Germinal center (tissue), 1 donor: ENCODE measurements at places on chromosomes 12 and 14.

DNA sequence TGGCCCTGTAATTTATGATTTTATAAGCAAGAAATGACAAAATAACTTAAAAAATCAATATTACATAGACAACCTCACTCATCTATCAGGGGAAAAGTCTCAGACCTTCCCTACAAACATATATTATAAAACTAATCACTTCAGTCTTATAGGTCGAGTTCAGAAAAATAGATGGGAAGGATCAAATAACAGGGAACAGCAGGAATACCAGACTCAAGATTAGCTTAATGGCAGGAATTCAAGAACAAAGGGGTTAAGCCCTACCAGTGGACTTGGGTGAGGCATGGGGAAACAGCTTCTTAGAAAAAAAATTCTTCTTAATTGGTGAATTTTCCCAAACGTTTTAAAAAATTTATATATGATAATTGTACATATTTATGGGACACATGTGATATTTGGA lies 51.6 kb upstream of the CRY1 start:
- no peak for DNase-seq

- DNase-seq = no peak
Measured at GRCh38 chr12:127962303-127962702, 304.7 kb upstream of the TMEM132C start.

DNA sequence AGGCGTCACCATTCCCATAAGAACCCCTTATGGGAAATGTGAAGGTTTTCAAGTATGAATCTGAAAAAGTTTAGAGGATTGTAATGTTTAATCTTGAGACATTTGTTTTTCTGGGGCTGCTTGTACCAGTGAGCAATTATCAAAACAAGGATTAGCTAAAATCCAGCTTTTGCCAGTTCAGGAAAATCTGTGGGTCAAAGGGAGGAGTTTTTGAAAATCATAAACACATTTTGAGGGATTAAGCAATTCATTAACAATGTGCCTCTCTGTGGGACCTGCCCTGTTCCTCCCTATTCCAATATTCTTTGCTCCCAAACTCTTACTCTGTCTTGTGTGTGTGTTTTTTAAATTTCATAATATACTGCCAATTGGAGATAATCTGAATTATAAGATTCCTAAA lies 11.7 kb upstream of the DAAM1 start:
- DNase-seq = no peak

GRCh38 chr12:48280572-48280971 lies 70.1 kb downstream of the ZNF641 start:
- no peak for DNase-seq

- no peak for DNase-seq
Measured at GRCh38 chr14:88682495-88683114, 110.1 kb downstream of the EML5 start.

GRCh38 chr14:73220061-73220460 lies 17.2 kb upstream of the PAPLN start:
- no peak for DNase-seq

- DNase-seq = no peak
Measured at GRCh38 chr14:93228550-93228949, 21.5 kb downstream of the UBR7 start.

DNA sequence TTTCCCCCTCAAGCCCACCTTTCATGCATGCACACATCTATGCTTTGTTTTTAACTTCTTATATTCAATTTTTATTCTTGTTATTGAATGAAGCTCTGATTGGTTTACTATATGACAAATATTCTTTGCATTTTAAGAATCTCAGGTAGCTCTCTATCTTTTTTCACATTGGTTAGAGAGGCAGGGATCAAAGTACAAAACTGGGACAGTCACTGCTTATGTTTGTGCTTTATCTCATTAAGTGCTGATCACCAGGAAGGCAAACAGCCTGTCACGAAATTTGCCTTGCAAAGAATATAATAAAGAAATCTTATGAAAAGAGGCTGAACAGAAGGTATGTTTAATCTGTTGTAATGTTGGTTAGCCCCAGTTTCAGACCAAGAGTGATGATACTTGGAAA lies 29.7 kb upstream of the INSM2 start:
- DNase-seq = no peak

GRCh38 chr14:50039734-50040400 lies 76.5 kb downstream of the VCPKMT start:
- no peak for DNase-seq

GRCh38 chr12:93183940-93184671 lies 193.6 kb upstream of the NUDT4 start:
- DNase-seq = peak; percentile 38

DNA sequence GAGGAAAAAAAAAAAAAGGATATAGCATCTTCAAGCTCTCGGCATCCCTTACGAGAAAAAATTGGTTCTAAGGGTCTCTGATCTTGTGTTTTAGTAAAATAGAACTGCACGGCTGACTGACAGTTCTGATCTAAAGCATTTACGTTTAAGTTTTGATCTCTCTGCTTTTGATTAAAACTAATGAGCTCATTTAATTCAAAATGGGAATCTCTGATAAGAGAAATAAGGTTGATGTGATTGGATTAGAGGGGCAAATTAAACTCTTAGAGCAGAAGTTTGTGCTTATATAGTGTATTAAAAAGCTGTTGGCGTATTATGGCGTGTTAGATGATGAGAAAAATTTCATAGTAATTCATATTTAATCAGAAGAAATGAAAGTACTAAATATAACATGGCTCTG lies 217.6 kb downstream of the EGLN3 start:
- no peak for DNase-seq

DNA sequence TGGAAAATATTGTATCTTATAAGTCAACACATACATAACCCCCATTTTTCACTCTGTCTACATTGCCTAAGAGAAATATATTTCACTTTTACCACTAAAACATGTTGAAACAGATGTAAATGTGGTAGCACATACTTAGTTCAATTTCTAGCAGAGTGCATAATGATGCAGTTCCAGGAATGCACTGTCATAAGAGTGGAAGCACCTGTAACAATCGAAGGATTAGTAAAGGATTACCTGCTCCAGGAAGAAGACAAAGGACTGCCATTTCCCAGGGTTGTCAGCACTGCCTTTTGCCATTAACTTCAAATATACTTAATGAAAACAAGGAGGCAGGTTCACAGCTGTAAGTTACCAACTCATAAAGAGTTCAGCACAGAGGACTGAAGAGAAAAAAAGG lies 24.6 kb downstream of the DAD1 start:
- DNase-seq = no peak

- no peak for DNase-seq
Measured at GRCh38 chr14:60757567-60758002, 23.0 kb downstream of the MNAT1 start.

- no peak for DNase-seq
Measured at GRCh38 chr12:29863665-29864064, 79.9 kb upstream of the TMTC1 start.

DNA sequence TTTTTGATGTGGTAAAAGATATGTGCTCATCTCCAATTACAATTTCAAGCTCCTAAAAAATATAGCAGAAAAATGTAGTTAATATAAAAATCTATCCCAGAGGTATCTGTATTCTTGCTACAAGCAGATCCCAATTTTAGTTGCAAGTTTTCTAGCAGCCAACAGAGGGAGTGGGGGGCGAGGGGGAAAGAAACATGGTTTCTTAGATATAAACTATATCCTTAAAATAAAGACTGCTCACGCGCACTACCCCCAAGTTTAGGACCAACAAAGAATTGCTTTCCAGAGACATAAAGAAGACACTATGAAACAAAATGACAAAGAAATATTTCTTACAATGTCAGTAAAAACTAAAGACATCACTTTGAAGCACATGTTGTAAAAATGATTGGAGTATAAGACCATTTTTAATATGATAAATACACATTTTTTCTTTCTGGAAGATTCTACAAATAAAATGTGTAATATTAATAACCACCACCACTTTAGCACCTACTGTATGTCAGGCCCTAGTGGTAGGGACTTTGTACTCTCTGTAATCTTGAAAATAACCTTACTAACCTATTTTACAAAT lies 5.4 kb downstream of the MAGOHB start:
- no peak for DNase-seq

DNA sequence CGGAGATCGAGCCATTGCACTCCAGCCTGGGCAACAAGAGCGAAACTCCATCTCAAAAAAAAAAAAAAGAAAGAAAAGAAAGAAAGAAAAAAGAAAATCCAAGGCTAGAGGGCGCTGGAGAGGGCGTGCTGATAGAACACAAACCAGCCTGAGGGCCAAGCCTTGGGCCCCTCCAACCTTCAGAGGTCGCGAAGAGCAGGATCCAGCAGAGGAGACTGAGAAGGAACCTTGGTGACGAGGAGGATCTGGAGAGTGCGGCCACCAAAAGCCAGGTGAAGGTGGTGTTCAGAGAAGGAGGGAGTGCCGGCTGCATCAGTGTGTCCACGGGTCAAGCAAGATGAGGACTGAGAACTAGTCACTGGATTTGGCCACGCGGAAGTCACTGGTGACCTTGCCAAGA lies 4.1 kb upstream of the DYNC1H1 start:
- DNase-seq = no peak
